ENCODE measurements at places on chromosomes 6 and 20. TPM values are rescaled to one million over a fixed set of nuclear protein-coding genes. Genes with fewer than 3 reads are reported as not detected.
A peak's percentile ranks its signal among the peaks of the same experiment; 100 is the strongest.

DNA sequence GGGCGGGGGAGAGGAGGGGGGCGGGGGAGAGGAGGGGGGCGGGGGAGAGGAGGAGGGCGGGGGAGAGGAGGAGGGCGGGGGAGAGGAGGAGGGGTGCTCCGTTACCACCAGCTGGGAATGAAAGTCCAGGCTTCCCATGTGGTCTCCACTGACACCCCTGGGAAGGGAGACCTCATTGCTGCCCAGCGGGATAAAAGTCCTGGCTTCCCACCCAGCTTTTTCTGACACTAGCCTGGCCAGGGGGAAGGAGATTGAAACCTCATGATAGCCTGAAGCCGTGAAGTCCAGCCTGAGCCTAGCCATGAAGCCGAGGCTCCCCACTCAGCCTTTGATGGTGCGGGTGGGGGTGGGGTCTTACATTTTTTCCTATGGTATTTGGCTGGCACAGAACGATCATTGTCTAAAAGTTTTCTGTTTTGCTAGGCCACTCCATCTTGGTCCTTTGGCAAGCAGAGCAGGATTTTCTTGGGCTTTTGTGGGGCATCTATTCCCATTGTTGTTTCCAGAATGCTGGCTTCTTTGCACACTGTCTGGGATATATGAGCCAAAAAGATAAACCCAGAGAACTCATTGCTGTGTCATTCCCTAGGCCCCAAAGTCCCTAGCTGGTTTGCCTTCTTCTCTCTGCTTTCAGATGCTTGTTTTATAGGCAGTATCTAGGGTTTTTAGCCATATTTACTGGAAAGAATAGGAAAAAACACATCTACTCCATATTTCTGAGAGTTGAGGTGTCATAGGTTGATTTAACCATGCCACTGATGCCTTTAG lies 67.9 kb upstream of the RNF24 start:
- DNase-seq = no peak

DNA sequence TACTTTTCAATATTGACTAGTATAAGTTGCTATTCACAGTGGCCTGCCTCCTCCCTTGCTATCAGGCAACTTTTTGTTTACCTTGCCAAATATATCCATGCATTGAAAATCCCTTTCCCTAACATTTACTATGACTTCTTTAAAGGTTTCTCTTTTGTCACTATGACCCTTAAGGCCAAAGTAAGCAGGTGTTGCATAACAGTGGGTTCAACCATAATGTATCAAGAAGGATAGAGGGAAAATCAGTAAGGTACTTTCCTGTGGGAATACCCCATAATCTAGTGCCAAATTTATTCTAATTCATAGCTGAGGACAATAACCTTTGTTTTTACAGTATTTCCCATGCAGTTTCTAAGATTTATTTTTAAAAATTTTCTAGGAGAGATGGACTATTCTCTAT lies 527.6 kb downstream of the CDKAL1 start:
- DNase-seq = no peak

- peak; percentile 49 for DNase-seq
Observed at GRCh38 chr20:46351357-46352058, 43.2 kb upstream of the CDH22 start.

GRCh38 chr6:136158387-136158821 lies 91.7 kb downstream of the MTFR2 start:
- DNase-seq = peak; percentile 82

DNA sequence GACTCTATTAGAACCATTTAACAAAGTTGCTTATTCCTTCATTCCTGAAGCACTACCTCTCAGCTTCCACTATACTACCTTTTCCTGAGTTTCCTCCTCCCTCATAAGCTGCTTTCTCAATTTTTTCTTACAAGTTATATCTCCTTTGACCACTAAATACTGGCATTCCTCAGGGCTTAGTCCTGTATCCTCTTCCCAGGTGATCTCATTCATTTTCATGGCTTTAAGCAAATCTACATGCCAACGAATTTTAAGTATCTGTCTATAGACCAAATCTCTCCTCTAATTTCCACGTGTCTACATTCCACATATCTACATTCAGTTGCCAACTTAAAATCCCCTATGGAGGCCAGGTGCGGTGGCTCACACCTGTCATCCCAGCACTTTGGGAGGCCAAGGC lies 134.7 kb downstream of the BTBD9 start:
- no peak for DNase-seq

- no peak for DNase-seq
Observed at GRCh38 chr6:153503810-153504209, 372.7 kb upstream of the RGS17 start.

DNA sequence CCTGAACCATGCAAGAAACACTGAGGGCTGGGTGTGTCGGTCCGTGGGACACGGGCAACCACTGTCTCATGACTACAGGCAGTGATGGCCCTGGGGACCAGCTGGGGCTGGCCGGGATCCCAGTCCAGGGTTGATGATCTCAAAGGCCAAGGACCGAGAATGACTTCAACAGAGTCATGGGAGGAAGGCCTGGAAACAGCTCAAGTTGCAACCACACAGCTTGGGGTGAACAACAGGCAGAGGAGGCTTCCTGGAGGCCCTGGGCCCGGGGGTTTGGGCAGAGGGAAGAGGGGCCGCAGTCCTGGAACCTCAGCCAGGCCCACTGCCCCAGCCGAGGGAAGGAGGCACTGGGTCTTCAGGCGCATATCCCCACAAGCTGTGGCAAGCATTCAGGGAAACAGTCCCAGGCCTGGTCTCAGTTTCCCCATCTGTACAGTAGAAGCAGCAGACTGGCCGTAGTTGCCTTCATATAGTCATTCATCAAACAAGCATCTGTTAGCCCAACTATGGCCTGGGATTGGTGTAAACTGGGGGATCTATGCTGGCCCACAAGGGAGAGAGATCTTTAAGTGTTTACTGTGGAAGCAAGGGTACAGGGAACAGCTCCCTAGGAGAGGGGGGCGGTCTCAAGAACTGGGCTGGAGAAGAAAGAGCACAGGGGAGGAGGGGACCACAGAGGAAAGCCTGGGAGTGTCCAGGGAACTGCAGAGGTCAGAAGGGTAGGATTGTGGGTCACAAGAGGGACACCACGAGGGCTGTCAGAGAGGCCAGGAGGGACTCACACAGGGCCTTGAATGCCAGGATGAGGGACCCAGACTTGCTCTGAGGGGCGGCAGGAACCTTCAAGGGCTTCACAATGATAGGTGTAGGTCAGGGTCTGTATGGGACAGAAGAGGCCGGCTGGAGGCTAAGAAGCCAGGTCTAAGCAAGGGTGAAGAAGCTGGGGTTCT lies 2.1 kb downstream of the MYL9 start:
- DNase-seq = peak; percentile 89

- no peak for DNase-seq
Observed at GRCh38 chr20:1654996-1655395, 2.6 kb downstream of the SIRPG start.

DNA sequence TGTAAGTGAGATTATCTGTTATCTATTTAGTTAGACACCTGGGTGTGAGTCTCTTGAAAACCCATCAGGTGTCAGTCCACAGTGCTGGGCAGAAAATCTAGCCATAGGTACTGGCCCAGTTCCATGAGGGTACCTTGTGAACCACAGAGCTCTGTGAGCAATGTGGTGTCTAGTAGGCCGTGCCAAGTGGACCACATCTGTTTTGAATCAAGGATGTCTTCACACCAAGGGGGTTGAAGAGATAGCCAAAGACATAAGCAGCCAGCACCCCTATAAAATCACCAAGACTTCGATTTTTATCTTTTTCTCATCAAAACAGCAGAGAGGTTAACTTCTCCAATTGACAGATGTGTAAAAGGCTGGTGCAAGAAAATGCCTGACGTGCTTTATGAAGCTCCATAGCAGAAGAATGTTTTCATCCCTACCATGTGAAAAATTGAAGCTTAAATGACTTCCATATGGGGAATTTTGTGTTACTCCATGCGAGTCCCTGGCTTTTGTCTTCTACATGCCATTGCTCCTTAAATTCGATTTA lies 368.7 kb downstream of the HAO1 start:
- DNase-seq = no peak

Gene SLC26A8
- not detected for total RNA-seq

Gene IYD
- total RNA-seq = not detected

Gene LY6G5C
- 1.5 TPM for total RNA-seq

Gene HDAC2
- total RNA-seq = 41.3 TPM

Gene SEMG1
- total RNA-seq = not detected

Gene PKIB
- total RNA-seq = not detected

Gene CENPW
- 0.65 TPM for total RNA-seq

Gene MEP1A
- total RNA-seq = not detected
